ENCODE measurements at places on chromosomes 1 and 21.

- no peak for DNase-seq
Observed at GRCh38 chr1:190942475-190942874, 464.8 kb upstream of the BRINP3 start.

- no peak for DNase-seq
Observed at GRCh38 chr1:20665726-20666125, 4.6 kb upstream of the DDOST start.

DNA sequence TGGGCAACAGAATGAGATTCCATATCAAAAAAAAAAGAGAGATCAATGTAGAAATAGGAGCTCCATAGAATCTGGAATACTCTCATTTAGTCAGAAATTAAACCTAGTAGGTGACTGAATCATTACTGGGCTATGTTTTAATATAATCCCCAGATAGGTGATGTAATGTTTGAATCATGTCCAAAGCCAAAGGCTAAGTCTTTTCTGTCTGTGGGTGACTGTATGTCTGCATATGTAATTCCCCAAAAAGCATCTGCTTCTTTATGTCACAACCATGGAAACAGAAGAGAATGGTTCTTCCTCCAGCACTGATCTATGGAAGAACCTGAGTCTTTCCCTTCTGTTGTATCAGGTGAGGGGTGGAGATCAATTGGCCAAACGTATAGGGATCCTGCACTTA is 5.8 kb downstream of the LAMC2 start:
- no peak for DNase-seq

DNA sequence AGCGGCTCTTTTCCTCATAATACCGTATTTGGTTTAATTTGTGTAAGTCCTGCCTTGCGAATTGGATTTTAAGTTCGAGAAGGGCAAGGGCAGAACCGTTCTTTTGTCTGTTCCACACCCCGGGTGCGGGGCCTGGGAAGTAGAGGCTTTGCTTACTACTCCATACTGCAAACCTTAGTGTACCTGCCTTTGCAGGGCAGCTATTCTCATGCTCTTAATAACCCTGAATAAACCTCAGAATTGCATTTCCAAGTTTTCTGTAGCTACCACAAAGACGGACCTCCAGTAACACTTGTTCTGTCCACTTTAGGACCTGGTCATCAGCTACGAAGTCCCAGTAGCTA is 657 bp upstream of the HNRNPU start:
- DNase-seq: no peak

GRCh38 chr21:28257276-28257675 is 735.4 kb downstream of the LTN1 start:
- DNase-seq: no peak

DNA sequence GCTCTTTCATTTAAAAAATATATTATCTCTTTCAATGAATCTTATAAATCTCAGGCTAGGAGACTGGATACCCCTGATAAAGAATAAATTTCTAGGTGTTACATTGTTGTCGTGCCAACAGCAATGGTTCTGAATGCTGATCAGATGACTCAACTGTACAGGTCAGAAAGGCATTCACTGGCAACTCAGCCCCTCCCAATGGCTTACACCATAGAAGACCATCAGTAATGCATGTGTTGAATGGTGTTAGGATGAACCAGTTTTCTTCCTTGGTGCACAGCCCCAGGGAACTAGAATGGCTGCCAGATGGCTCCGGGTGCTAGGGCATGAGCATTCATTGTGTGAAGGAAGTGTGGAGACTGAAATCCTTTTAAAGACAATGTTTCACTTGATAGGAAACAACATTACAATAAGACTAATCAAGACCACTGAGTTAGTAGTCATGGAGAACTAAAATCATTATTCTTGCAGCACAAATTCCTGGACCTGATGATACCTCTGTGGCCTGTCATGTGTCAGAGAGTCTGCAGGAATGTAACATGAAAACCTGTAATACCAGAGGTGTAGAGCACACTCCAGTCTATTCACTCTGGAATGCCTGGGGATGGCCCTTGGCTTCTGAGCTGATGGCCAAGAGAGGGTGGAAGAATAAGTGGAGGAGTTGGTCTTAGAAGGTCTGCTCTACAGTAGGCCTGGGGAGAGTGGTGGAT is 187.7 kb upstream of the LMO4 start:
- DNase-seq: no peak

DNA sequence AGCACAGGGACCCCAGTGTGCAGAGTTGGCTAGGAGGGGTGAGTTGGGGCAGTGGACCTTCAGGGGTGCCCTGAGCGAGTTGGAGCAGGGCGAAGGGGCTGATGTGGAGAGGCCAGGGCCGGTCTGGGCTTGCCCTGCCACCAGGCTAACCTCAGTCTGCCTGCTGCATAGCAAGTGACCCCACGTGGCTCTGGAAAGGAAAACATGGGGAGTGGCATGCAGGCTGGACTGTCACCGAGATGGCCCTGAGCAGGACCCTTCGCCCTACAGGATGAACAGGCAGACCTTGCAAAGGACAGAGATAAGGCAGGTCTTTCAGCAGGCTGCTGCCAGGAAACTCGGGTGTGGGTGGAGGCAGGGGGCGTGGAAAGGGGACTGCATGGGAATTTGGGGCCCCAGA is 51.5 kb downstream of the FOXO6 start:
- DNase-seq: no peak

- no peak for DNase-seq
Observed at GRCh38 chr21:33566514-33566913, 22.0 kb downstream of the DONSON start.

GRCh38 chr1:186155594-186155993 is 219.5 kb downstream of the TPR start:
- DNase-seq: peak; percentile 46

DNA sequence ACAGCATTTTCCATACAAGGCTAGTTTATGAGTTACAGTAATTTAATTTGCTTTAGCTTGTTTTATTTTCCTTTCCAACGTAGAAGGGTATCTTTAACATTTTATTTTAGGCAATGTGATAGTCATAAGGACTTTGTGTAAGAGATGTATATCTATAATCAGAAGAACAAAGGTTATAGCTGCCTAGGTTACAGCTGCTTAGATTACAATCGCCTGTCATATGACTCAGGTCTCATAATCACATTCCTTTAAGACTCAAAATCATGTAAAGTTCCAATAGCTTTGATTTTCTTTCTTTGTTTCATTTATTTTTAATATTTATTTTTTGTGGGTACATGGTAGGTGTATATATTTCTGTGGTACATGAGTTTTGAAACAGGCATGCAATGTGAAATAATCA is 37.8 kb upstream of the COP1 start:
- DNase-seq: no peak

GRCh38 chr1:7621334-7622219 is 149.5 kb upstream of the VAMP3 start:
- DNase-seq: no peak

DNA sequence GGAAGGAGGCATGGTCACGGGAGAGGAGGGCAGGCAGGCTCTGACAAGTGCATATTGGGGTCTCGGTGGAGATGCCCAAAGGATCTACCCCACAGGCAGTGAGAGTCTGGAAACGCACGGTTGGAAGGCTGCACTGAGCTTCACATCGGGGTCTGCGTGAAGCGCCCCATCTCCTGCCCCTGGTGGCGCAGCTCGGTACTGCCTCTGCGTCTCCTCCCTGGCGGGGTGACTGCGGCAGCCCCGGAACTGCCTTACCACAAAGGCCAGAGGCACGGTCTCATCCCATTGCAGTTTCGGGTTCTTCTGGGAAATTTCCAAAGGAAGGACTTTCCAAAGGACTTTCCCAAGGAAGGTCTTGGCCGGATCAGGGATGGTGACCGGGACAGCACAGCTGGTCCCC is 69.2 kb upstream of the AJAP1 start:
- peak; percentile 55 for DNase-seq

DNA sequence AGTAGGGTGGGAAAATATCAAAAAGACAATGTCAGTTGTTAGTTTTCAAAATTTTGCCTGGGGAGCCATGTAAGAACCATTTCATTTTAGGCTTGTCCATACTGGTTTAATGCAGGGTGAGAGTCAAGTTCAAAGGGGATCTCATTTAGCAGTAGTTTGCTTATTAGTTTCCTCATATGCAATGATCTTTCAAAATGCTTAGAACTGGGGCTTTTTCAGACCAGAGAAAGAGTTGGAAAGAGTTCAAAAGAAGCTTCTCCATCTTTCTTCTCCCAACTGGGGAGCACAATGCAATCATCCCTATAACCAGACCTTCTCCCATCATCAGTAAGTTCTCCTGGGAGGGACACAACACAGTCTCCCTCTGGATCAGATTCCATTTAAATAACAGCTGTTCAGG is 16.5 kb upstream of the SLC30A1 start:
- no peak for DNase-seq

DNA sequence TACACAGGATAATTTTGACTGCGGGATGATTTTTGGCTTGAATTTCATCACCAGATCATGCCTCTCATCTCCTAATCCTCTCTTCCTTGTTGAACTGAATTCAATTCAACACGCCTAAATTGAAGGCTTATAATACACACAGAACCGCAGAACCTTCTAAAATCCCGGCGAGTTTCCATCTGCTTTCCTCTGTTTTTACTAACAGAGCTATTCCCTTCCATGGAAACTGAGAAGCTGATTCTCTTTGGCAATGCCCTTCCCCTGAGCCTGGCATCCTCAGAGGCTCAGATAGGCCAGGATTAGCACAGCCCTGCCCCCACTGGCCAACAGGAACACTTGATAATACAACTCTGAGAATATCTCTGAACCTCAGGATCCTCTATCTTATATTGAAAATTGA is 130.2 kb downstream of the CAPN8 start:
- DNase-seq: no peak

DNA sequence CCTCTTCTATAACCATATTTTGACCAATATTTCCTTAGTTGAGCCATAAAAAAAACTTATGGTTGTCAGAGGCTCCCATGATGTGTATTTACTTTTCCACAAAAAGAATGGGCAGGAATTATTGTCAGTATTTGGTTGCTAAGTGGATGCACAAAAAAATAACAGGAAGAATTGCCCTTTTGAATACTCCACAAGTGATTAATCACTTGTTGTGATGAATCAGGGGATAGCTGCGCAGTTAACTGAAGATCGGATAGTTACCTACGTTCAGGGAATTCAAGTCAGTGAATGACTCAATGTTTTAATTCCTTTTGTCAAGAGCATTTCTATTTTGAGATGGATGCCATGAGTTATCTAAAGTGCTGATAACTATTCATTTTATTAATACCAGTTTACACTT is 785.2 kb upstream of the B3GALT2 start:
- DNase-seq: no peak

GRCh38 chr21:41429925-41430491 is 4.0 kb downstream of the MX1 start:
- DNase-seq: no peak

- peak; percentile 82 for DNase-seq
Observed at GRCh38 chr1:213987927-213988506, at the start of gene PROX1. TSS of gene PROX1 (plus strand) at chr1:213987973. CDS start at chr1:213996536, 8,563 bp downstream.

GRCh38 chr1:58748666-58749065 is 35.2 kb downstream of the JUN start:
- no peak for DNase-seq

GRCh38 chr1:2801046-2801445 is 447 bp downstream of the TTC34 start:
- no peak for DNase-seq

GRCh38 chr1:198498881-198499280 is 41.6 kb downstream of the ATP6V1G3 start:
- DNase-seq: no peak

DNA sequence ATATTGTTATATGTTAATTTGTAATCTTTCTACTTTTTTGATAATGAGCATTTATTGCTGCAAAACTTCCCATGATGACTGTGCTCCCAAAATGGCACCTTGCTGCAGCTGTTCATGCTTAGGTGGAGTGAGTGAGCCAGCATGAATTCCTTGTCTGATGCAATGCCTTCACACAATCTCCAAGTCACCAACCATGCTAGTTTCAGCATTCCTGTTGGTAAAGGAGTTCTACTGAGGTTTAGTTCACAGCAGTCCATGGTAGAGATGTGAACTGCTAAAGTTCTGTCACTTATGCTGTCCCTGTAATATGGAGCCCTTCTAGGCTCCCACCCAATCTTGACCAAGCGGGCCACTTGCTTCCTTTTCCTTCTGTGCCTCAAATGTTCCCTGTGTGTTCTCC is 26.2 kb upstream of the PRKACB start:
- no peak for DNase-seq
